ENCODE measurements at places on chromosomes 13 and 19.

DNA sequence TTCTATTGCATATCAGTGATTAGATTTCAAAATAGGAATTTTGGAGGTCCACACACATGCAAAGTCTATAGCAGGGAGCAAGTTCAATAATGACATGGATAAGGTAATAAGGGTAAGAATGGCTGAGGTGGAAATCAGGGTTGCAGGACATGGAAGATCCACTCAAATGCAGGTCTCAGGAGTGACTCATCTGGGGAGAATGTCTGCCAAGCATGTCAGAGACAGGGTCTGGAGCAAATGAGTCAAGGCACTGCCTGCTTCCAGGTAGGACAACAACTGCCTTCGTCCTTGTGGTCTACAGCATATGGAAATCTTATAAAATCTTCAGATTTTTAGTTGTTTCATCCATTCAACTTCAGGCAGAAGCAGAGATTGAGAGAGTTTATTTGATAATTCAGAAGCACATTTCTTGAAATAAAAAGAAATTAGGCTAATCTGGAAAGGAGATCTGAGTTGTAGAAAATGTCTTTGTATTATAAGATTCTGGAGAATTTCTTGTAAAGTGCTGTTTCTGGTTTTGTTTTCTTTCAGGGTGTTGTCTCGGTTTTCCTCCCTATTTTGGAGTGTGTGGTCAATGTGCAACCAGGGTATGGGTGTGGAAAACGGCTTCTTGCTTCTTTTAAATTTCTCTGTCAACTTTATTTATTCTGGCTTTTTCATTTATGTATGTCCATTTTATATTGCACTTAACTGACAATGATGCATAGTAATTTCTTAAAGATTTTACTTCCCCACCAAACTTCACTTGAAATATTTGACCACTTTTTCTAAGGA, 748.8 kb downstream of the LIG4 start:
- DNase-seq, result no peak

DNA sequence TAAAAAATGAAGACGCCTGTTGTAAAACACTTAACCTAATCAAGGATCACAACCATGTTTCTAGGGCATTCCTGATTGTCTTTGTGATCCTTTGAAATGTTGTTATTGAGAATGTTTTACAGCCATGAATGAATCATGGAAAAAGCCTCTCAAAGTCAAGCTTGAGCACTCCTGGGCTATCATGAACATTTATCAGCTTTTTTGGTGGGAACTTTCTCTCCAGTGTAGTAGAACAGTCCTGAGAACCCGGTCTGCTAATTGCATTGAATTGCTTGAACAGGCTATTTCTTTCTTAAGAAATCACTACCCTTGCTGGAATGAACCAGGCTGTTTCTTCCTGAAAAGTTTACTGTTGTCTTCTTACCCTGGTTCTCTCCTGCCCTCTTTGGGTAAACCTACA, 516.5 kb downstream of the FGF9 start:
- DNase-seq, result no peak

DNA sequence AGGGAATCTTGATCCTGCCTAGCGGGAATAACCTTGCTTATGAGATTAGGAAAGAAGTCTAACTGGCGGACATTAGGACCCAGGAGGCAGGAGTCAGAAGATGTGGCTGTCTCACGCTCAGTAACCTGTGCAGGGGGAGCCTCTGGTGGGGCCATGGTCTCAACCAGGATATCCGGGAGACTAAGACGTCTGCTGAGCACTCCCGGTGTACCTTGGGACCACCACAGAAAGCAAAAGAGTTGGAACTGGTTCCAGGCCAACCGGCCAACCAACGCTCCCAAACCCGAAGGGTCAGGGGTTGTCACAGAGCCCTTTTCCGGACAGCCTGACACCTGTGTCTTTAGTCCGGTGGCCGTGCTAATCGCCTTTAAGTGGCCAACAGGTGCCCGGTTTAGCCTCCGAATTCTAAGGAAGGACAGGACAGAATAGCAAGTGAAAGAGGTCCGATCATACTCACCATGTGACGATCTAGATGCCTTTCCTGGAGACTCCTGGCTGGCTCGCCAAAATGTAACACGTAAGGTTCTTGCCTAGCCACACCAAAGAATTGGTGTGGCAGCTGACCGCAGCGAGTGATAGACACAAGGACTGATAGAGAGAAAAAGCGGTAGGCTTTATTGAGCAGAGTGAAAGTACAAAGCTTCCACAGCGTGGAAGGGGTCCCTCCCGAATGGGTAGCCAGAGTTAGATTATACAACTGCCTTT, 103.9 kb upstream of the DIAPH3 start:
- no peak for DNase-seq

GRCh38 chr19:6423499-6424194, 964 bp downstream of the KHSRP start:
- DNase-seq, result no peak

- DNase-seq, result no peak
These were observed 106.9 kb downstream of the POSTN start for GRCh38 chr13:37491661-37492060.

GRCh38 chr13:24148414-24149235, 11.9 kb upstream of the SPATA13 start:
- DNase-seq, result no peak

DNA sequence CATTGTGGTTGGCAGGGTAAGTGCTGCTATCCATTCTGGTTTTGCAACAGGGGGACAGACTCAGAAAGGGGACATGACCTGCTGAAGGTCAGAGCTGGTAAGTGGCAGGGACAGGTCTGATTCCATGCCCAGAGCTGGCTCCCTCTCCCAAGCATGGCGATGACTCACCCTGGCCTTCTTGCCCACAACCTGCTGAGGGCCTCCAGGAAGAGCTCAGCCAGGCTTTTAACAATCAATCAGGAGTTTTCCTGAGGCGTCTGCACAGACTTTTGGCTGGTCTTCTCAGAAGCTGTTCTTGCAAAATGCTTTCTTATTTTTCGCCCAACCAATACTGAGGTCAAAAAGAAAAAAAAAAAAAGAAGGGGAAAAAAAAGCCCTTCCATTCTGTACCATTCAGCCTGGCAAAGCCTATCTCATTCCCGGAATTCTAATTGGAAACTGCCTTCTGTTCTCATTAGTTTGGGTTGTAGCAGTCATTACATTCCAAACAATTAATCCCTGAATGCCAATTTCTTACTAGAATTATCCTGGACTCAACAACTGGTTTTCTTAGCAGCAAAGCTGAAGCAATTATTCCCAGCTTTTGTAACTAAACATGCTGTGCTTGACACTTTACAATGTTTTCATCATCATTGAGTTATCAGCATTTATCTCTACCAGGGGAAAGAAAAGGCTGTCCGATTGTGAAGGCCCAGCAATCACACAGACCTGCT, 17.7 kb downstream of the SIAH3 start:
- DNase-seq, result no peak

Measured in NCI-H1105 (cell line).